Ureter (tissue), 1 donor: ENCODE measurements at places on chromosomes 7 and 10. TPM values are rescaled to one million over a fixed set of nuclear protein-coding genes. Genes with fewer than 3 reads are reported as not detected.

GRCh38 chr7:132521423-132521822, 54.8 kb downstream of the PLXNA4 start:
- no peak for DNase-seq

GRCh38 chr7:2760098-2760889, 72.3 kb downstream of the AMZ1 start:
- no peak for DNase-seq

DNA sequence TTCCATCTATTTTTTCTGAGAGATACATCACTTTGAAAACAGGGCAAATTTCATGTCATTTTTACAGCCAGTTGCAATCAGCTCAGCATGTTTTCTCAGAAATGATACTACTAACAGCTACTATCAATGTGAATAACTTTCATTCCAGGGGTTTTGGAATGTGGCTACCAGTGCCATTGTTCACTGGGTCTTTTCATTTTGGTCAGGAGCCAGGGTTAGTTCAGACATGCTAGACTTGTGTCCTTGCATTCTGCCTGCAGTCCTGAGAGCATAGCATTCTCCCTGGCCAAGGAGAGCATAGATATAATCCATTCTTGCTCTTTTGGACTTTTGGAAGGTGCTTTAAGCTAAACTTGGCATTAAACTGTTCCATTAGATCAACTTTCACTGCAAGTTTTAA, 160.9 kb upstream of the NEBL start:
- DNase-seq, result no peak

DNA sequence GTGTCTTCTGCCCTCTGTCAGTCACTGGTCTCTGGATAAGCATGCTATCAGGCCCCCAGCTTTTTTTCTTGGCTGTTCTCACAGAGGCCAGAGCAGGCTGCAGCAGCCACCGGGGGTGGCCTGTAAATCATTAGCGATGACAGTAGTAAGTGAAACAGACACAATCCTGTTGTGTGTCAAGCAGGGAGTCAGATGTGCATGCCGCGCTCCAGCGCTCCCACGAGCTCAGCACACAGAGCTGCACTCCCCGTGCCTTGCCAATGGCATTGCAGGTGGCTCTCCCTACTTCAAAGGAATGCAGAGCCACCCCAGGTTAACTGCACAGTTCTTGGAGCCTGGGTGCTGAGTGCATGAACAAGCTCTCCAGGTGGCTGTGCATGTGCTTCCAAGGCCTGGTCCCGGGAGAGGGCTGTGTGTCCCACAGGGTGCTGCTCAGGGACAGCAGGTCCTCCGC, 226.1 kb downstream of the GLRX3 start:
- DNase-seq, result peak; percentile 10

GRCh38 chr10:97498841-97499560, at the start of gene UBTD1:
Gene UBTD1 (plus strand): TSS chr10:97498924. CDS start chr10:97499204, 280 bp downstream.
- no peak for DNase-seq

The SH2B2 gene
- 6.1 TPM for total RNA-seq

The SAMD9L gene
- 15.9 TPM for total RNA-seq
